Stimulated activated CD8-positive, alpha-beta memory T cell treated with anti-CD3 and anti-CD28 coated beads, Interleukin-4, amount 100 ng/mL, for 4 hours (primary cell): ENCODE measurements at places on chromosomes 2 and 18.

- no peak for DNase-seq
These were observed 90.0 kb upstream of the TAF1B start for GRCh38 chr2:9753276-9753600.

DNA sequence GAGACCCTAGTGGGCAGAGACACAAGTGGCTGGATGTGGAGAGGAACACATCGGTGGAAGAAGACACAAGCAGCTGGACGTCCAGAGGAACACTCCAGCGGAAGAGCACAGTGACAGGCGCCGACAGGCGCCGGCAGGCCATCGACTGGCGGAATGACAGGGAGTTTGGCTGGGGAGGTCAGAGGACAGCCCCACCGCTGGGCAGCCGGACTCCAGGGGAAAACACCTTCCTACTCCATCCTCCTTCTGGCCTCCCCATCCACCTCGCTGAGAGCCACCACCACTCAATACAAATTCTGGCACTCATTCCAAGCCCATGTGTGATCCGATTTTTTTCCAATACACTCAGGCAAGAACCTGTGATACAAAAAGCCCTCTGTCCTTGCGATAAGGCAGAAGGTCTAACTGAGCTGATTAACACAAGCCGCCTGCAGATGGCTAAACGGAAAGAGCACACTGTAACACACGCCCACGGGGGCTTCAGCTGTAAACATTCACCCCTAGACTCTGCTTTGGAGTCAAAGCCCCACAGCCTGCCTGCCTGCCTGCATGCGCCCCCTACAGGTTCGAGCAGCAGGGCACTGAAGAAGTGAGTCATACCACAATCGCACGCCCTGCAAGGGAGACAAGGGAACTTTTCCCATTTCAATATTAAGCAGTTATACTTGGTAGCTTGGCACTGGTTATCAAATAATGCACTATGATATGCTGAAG lies 50.2 kb upstream of the LRP1B start:
- DNase-seq = no peak

DNA sequence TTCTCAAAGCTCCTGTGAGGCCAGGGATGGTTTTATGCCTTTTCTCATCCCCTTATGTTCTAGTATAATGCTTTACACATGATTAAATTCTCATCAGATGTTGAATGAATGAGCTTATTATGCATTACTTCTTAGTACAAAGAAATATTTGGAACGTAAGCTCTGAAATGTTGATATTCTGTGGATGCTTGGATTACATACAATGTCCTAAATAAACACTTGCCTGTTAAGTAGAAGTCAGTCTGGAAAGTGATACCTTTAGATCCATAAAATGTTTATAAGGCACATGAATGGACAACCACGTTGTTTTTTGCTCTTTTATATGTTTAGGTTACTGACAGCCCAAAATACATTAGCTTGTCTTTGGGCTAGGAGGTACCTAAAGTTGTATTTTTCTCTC lies 248.6 kb downstream of the NEDD4L start:
- DNase-seq = no peak

GRCh38 chr18:6851480-6851879 lies 122.0 kb downstream of the ARHGAP28 start:
- DNase-seq = no peak

DNA sequence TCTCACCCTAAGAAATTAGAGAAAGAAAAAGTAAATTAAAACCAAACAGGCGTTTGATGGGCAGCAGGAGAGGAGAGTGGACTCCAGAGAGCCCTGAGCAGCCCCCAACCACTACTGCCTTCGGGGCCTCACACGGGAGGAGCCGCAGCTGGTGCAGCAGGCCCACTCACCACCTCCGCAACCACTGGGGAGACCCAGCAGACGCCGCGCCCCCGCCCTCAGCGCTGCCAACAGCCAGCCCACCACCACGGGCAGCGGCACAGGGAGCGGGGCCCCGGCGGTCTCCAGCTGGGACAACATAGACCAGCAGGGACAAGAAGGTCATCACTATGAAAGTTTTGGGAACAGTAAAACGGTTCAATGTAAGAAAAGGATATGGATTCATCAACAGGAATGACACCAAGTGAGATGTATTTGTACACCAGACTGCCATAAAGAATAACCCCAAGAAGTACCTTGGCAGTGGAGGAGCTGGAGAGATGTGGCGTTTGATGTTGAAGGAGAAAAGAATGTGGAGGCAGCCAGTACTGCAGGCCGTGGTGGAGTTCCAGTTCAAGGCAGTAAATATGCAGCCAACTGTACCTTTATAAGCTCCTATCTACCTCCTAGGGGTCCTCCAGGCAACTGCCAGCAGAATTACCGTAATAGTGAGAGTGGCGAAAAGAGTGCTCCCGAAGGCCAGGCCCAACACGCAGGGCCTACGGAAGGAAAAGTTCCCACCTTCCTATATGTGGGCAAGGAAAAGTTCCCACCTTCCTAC lies 76.5 kb downstream of the OLA1 start:
- DNase-seq = no peak

GRCh38 chr18:62788876-62789275 lies 73.5 kb downstream of the PHLPP1 start:
- DNase-seq = no peak

DNA sequence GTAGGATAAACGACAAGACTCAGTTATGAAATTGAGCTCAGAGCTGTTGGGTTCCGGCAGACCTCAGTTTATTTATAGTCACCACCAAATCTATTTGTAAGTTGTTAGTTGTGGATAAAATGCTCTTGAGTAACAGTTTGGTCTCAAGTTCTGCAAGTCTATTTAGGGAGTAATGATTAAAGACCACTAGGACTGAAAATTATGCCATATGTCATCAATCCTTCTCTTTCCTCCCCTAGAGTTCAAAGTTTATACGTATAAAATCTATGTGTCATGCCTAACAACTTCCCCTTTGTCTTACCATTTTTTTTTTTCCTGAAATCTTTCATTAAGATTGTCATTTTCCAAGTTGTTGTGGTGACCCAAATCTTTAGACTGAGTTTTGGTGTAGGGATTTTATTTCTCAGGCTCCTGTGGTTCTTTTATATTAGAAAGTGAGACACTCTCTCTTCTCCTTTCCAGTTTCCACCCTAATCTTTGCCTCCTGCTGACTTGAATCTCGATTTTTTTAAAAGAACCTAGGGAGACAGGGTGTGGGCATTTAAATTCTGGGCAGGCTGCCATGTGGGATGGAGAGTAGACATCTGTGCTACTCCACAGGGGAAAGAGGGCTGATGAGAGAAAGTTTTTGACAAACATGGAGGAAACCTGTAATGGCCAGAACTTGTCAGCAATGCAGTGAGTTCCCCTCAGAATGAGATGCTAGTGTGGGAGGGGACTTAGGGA lies 51.0 kb downstream of the LAMA3 start:
- no peak for DNase-seq

GRCh38 chr2:17717666-17718065 lies 35.9 kb downstream of the SMC6 start:
- no peak for DNase-seq

GRCh38 chr18:52340406-52341102 lies 557 bp downstream of the DCC start:
- no peak for DNase-seq

- no peak for DNase-seq
These were observed 62.6 kb downstream of the ITGB1BP1 start for GRCh38 chr2:9360701-9361100.

DNA sequence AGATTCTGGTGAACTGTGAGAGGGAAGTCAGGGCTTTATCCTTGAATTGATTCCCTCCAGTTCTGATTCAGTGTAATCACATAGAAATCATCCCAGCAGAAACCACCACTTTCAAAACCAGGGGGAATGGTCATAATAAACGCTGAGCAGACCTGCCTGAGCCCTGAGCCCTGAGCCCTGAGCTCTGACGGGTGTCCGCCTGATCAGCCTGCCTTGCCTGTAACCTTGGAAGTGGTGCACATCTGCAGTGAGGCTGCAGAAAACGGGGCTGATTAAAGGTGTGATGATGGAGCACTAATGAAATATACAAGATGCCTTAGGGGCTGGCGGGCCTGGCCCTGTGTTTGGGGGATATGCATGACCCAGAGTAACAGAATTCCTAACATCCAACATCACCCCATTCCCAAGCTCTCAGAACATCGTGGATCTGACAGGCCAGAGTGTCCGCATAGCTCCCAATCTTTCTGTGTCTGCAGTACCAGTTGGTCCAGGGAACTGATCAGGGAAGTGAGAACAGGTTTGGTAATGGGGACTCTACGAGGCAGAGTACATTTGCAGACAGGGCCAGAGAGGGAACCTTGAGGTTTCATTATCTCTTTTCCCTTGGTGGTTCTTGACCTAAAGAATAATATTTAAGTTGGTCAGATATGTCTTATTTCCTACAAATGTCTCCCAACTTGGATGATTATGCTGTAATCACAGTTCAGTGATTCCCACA lies 37.8 kb downstream of the KCTD18 start:
- DNase-seq = no peak

- no peak for DNase-seq
These were observed 134.2 kb upstream of the NOL4 start for GRCh38 chr18:34358923-34359322.

GRCh38 chr2:220365023-220365422 lies 737.6 kb downstream of the SLC4A3 start:
- no peak for DNase-seq

GRCh38 chr2:28134857-28135256 lies 244.3 kb downstream of the BABAM2 start:
- DNase-seq = no peak

DNA sequence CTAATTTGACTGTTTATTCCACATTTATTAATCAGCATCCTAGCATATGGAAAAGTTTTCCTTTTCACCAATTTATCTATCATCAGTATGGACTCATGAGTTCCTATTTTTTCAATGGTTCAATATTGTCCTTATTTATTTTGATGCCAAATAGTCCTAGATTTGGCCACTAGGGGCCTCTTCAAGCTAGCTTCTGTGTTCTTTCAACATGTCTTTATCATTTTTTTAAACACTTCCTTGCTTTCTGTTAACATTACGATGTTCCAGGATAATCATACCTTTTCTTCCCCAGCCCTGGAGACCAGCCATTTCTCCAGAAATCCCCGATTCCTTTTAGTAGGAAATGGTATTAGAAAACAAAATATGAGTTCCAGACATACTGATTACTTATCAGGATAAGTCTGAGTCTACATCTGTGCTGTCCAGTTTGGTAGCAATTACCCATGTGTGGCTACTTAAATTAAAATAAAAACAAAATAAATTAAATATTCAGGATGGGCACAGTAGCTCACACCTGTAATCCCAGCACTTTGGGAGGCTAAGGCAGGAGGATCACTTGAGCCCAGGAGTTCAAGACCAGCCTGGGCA lies 70.6 kb downstream of the RPE start:
- DNase-seq = no peak

GRCh38 chr2:233323851-233324250 lies 16.2 kb downstream of the SAG start:
- DNase-seq = no peak

DNA sequence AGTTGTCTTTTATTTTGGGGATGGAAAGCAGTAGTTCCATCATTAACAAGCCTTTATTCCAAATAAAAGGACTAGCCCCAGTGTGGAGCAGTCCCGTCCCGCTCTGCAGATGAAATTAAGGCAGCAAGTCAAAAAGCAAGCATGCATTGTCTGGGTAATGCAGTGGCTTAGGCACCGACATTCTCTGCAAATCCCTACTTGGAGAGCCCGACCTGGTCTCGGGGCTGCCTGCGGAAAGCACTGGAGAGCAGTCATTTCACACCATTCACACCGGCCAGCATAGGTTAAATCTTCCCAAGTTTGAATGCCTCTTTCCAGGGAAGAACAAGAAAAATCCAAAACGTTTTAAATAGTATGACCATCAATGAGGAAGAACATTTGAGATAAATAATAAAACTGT lies 24.4 kb upstream of the RAB12 start:
- DNase-seq = no peak

GRCh38 chr2:216873573-216873972 lies 13.7 kb upstream of the TNP1 start:
- no peak for DNase-seq

GRCh38 chr2:219675221-219675620 lies 47.8 kb downstream of the SLC4A3 start:
- DNase-seq = no peak

GRCh38 chr2:216849987-216850386 lies 9.9 kb downstream of the TNP1 start:
- no peak for DNase-seq

- DNase-seq = no peak
These were observed 1.3 kb downstream of the EML6 start for GRCh38 chr2:54724560-54725342.

DNA sequence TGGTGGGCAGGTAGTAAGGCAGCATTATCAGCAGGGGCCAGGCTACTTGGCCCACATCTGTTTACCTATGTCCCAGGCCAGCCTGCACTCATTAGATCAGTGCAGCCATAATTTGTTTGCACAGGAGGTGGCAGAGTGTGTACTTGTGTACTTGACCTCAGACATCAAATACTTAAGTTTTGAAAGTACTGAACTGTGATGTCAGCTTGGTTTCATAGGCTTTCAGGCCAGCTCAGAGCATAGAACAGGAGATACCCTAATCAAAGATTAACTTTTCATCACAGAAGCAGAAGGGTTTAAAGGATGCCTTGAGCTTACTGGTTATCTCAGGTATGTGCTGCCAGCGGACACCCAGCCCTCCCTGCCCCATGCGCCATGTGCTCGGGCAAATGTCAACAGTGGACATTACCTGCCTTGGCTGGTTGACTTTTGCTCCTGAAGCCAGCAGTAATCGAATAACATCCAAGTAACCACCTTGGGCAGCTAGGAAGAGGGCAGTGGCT lies 33.2 kb downstream of the ANKRD29 start:
- DNase-seq = no peak

DNA sequence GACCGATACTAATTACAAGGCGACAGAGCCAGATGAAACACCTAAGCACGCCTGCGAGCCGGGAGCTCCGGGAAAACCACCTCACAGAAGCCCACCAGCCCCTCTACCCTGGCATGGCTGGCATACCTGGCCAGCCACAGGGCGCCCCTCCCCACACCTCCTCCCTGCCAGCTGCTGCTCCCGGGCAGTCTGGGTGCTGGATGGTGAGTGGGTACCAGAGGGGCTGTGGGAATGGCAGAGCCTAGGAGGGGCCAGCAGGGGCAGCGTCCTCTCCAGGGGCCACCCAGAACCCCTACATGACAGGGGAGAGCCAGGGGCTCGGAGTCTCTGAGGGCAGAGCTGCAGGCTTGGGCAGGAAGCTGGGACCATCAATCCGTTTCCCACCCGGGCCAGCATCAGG lies 58.7 kb upstream of the GPC1 start:
- DNase-seq = no peak

- no peak for DNase-seq
These were observed 191.6 kb downstream of the ZBTB7C start for GRCh38 chr18:48217258-48218250.

DNA sequence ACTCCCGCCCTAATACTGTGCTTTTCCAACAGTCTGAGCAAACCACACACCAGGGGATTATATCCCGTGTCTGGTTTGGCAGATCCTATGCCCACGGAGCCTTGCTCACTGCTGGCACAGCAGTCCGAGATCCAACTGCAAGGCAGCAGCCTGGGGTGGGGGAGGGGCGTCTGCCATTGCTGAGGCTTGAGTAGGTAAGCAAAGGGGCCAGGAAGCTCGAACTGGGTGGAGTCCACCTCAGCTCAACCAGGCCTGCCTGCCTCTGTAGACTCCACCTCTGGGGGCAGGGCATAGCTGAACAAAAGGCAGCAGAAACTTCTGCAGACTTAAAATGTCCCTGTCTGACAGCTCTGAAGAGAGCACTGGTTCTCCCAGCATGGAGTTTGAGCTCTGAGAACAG lies 44.2 kb downstream of the LNPK start:
- no peak for DNase-seq
